GM23248 (cell line): ENCODE measurements at places on chromosomes 1 and 21.

DNA sequence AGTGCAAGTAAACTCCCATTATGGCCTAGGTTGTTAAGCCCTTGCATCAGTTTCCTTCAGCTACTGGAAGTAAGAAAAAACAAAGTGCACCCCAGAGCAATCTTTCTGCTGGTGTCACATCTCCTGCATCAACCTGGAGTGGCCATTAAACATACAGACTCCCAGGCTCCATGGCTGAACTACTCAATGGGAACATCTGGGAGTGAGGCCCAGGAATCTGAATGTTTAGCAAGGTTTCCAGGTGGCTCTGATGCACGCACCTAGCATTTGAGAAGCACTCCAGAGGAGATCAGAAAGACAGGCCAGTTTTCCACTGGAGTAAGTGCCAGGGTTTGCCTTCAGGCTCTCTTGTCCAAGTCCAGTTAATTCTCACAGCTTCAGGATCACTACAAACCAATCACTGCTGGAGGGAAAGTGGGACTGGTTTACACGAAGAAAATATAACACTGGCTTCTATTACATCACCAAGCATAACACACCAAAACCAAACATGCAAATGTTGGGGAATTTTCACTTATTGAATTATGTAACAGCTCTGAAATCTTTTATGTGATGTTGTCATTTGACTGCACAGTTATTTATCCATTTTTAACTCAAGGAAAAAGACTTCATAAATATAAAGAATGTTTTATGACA, 22.3 kb upstream of the ABCA4 start:
- DNase-seq, result no peak

DNA sequence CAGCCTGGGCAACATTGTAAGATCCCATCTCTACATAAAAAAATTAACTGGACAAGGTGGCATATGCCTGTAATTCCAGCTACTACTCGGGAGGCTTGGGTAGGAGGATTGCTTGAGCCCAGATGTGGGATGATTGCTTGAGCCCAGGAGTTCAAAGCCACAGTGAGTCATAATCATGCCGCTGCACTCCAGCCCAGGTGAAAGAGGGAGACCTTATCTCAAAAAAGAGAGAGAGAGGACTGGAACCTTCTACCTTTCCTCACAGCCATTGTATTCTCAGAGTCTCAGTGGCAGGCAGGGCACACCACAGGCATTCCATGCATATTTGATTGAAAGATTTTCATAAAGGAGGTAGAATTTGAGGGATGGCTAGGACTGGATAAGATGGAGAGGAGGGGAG, 78.4 kb downstream of the KIF14 start:
- no peak for DNase-seq

DNA sequence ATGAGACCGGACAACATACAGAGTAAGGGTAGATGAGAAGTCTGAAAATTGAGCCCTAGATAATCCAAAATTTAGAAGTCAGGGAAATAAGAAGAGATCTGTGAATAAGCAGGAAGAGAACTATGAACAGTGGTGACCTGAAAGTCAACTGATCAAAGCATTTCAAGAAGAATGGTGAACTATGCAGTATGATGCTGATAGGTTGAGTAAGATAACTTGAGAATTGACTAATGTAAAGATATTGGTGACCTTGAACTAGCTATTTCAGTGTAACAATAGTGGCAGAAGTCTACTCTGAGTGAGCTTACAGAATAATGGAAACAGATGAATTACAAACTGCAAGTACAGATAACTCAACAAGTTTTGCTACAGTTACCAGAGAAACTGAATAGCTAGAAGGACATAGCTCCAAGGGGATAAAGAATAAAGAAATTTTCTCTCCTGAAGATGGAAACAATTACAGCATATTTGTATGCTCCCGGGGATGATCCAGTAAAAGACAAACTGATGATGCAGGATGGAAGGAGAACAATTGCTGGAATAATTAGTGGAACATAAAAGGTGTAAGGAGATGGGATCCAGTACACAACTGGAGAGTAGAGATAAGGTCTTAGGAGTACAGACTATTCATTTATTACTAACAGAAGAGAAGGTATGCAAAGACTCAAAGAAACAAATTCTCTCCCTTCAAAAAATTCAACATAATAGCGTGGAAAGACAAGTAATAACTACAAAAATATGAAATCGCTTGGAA, 10.9 kb downstream of the NRDC start:
- no peak for DNase-seq

DNA sequence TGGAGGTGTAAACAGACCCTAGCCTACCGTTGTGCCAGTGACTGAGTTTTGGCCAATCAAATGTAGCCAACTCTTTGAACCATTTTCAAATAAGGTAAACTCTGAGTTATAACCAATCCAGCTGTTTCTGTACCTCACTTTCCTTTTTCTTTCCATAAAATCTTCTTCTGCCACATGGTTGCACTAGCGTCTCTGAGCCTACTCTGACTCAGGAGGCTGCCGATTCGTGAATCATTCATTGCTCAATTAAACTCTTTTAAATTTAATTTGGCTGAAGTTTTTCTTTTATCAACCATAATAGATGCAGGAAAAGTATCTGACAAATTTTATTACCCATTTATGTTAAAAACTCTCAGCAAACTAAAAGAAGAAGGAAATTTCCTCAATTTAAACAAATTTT, 111.5 kb upstream of the LYPLAL1 start:
- DNase-seq, result peak; percentile 63

DNA sequence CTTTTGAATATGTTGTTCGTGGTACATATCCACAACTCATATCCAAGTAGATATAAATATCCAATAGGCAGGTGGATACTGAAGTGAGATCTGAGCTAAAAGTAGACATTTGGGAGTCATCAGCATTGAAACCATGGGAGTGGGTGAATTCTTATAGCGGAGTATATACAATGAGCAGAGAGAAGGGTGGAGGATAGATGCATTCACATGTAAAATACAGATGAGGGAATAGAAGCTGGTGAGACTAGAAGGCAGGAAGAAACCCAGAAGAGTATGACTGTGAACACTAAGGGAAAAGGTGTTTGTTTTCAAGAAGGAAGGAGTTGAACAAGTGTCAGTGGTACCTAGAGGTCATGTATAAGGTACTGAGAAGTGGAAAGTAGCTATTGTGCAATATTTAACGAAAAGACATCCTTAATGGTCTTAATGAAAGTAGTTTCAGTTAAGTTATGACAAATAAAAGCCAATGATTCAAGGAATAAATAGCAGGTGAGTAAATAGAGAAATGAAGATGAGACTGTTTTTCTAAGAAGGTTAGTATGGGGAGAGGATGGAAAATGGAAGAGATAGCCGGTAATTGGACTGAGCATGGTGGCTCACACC, 181.6 kb upstream of the CACYBP start:
- no peak for DNase-seq

GRCh38 chr1:212990276-212990675, 25.4 kb downstream of the ANGEL2 start:
- DNase-seq, result no peak

GRCh38 chr1:240946926-240947325, 335.0 kb upstream of the GREM2 start:
- DNase-seq, result peak; percentile 82

DNA sequence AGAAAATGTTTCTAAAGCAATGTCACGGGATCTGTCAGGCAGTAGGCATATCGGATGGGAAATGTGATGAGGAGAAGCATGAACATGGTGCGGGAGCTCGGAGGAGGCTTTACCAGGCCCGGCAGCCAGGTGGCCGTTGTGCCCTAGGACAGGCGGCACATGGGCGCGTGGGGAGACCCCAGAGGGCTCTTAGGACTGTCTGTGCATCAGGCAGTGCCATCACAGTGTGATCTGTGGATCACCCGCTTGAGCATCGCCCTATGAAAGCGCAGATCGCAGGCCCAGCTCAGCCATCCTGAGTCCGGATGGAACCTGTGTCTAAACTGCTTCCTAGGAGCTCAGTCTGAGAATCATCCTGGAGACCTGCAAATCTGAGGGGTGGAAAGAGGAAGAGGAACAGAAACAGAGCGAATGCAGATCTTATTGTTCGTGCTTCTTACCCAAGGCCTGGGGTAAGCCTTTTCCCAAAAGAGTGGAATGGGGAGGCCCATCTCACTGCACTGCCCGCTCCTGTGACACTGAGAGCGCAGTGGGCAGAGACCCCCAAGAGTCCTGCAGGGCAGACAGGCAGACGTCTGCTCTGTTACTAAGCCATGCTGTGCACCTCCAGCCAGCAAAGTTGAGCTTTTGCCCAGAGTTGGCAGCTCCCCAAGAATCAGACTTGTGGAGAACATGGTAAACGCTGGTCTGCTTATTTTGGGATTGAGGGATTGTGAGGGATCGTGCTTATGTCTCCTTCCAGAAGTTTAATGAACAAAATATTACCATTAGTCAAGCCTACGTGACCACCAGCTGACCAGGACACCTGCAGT, 251.0 kb downstream of the RHOU start:
- peak; percentile 19 for DNase-seq

GRCh38 chr1:173330149-173330951, 123.2 kb upstream of the TNFSF4 start:
- DNase-seq, result peak; percentile 89

GRCh38 chr1:181506563-181507353, 23.4 kb downstream of the CACNA1E start:
- DNase-seq, result no peak

DNA sequence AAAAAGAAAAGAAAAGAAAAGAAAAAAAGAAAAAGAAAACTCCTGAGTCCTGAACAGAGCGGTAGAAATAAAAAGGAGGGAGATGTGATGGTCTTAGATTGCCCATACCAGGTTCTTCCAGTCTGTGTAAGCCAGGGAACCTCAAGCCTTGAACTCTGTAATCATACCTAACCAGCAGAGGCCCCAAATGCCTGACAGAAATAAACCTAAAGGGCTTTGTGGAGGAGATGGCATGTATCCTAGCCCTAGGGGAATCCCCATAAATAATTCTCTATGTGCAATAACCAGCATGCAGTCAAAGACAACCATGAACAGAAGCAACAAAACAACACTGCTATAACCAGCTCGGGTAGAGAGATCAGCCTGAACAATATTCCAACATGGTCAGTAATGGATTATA, 40.4 kb downstream of the USP48 start:
- no peak for DNase-seq

GRCh38 chr1:94250341-94250740, 13.0 kb upstream of the ARHGAP29 start:
- DNase-seq, result no peak

DNA sequence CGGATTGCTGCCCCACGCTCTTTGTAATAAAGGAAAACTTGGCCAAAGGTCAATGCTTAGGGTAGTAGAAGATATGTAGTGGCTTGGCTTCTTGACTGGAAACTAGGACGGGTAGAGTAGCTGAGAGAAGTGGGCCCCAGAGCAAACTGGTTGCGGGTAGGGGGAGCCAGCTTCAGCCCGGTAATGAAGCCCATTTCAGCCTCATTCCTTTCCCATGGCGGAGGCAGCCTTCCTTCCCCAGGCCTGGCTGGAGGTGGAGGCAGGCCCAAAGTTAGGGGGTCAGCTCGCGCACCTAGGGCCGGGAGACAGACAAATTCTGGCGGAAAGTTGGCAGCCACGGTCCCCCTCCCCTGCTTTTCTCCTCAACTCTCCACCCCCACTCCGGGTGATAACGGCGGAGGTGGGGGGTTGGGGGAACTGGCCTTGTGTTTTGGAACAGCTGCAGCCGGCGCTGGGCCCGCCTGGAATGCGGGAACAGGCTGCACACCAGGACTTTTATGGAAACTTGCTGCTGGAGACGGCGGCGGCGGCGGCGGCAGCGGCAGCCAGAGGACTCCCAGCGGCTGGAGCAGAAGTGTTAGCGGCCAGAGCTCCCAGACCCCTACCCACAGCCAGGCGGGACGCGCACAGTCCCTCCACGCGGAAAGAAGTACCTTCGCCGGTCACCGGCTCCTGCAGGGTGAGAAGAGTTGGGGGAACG, at the start of gene NEXN:
Gene NEXN (plus strand): TSS at position 544 of the 700 bp plus-strand sequence. CDS start 27,483 bp downstream, outside the sequence.
- peak; percentile 84 for DNase-seq

DNA sequence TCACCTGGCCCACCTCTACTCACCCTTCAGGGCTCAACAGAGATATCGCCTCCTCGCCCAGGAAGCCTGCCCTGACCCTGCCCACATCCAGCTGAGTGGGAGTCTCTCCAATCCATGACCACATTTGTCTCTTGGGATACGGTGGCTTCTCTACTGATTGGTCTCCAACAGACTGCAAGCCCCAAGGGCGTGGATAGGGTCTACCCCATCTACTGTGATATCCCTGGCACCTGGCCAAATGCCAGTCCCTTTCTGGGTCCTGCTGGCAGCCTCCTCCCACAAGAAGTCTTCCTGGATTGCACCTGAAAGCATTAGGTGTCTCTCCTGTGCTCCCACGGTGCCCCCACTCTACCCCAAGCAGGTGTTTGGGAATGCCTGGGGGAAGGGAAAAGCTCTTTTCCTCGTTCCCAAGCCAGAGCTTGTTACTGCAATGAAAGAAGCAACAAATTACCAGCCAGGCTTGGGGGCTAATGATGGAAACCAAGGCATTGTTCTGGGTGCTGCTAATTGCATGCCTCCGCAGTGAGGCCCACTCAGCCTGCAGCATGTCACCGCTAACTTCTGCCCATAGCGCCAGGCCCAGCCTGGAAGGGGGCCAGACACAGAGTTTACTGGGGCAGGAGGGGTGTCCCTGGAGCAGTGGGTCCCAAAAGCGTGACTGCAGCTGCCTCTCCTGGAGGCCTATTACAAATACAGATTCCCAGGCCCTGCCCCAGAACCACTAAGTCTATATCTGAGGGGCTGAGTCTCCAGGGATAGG, 90.7 kb upstream of the IFFO2 start:
- no peak for DNase-seq

GRCh38 chr21:39103689-39104088, 79.6 kb downstream of the PSMG1 start:
- peak; percentile 46 for DNase-seq

DNA sequence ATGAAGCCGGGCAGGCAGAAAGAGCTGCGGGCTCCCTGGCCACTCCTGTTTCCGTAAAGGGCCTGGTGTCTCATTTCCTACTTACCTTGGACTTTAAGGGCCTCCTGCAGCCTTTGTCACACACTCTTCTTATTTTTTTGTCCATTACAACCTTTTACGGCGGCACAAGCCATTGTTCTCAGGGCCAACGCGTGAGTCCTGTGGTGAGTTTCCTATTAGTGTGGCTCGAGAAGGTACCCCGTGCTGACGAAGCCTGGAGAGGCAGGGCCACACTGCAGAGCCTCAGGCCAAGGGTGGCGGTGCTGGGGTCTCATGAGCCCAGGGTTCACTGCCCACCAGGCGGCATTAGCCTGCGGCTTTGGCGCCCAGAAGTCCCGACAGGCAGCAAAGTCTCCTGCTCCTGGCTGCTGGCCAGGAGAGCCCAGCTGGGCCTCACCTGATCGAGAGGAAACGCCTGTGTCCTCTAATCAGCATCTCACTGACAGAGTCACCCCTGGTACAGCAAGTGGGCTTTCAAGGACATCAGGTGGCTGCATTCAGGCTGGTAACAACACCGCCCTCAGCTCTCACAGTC, 62.0 kb downstream of the SIK1 start:
- no peak for DNase-seq

- no peak for DNase-seq
These were observed 11.7 kb upstream of the SMG7 start for GRCh38 chr1:183460596-183460995.

DNA sequence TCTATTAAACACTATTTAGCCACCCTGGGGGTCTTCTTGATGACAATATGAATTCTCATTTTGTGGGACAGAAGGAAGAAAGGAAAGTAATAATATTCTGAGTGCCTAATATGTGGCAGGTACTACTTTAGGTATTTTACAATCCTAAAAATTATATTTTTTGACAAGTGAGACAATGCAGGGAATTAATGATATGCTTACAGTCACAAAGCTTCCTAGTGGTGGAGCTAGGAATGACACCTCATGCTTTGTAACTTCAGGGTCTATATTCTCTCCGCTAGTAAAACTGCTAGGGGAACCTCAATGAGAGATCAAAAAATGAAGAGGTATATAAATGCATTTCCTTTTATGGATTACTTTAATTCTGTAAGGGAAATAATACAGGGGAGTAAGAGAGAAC, 44.3 kb downstream of the TPR start:
- DNase-seq, result peak; percentile 7

GRCh38 chr1:233972951-233973635, 68.6 kb downstream of the SLC35F3 start:
- no peak for DNase-seq
